Posterior cingulate gyrus (tissue), 11 donors: ENCODE measurements at places on chromosomes 13 and 19.

GRCh38 chr13:38686577-38687245 is at the start of gene FREM2:
FREM2 (plus strand) TSS chr13:38687077; CDS start chr13:38687345, 268 bp downstream.
- peak; percentile 32 for DNase-seq

GRCh38 chr19:57560049-57560491 is 407 bp upstream of the ZNF550 start:
- no peak for DNase-seq

GRCh38 chr19:29945017-29945416 is 3.0 kb downstream of the URI1 start:
- DNase-seq, result no peak

- DNase-seq, result peak; percentile 57
Measured at GRCh38 chr19:8307400-8307964, 676 bp downstream of the CD320 start.

DNA sequence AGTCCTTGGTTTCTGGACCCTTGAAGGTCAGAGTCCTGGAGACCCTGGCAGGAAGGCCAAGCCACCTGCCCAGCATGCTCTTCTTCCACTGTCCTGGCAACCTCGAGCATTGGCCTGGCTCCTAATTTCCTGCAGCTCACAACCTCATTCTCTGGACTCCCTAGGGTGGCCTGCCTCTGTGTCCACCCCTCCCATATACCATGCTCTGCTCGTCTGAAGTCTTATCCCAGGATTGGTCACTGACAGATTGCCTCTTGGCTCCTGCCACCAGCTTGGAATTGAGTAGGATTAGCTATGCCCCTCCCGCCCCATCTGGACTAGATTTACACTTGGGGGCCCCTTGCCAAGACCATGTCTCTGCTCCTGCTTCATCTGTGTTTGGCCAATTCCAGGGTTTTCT is 17.1 kb upstream of the WASF3 start:
- DNase-seq, result no peak

- DNase-seq, result peak; percentile 55
Measured at GRCh38 chr13:45370922-45371406, 30.0 kb upstream of the TPT1 start.

DNA sequence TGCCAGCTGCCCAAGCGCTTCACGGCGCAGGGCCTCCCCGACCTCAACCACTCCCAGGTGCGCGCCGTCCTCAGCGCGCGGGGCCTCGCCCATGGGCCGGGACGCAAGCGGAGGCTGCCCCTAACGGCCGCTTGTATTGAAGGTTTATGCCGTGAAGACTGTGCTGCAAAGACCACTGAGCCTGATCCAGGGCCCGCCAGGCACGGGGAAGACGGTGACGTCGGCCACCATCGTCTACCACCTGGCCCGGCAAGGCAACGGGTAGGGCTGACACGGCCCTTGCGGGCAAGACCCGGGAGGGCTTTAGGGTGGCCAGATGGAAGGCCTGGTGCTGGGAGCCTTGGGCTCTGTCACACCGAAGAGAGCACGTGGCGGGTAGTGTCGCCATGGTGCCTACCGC is 23.2 kb downstream of the UPF1 start:
- no peak for DNase-seq

- no peak for DNase-seq
Measured at GRCh38 chr13:95570016-95570415, 17.5 kb downstream of the CLDN10 start.

DNA sequence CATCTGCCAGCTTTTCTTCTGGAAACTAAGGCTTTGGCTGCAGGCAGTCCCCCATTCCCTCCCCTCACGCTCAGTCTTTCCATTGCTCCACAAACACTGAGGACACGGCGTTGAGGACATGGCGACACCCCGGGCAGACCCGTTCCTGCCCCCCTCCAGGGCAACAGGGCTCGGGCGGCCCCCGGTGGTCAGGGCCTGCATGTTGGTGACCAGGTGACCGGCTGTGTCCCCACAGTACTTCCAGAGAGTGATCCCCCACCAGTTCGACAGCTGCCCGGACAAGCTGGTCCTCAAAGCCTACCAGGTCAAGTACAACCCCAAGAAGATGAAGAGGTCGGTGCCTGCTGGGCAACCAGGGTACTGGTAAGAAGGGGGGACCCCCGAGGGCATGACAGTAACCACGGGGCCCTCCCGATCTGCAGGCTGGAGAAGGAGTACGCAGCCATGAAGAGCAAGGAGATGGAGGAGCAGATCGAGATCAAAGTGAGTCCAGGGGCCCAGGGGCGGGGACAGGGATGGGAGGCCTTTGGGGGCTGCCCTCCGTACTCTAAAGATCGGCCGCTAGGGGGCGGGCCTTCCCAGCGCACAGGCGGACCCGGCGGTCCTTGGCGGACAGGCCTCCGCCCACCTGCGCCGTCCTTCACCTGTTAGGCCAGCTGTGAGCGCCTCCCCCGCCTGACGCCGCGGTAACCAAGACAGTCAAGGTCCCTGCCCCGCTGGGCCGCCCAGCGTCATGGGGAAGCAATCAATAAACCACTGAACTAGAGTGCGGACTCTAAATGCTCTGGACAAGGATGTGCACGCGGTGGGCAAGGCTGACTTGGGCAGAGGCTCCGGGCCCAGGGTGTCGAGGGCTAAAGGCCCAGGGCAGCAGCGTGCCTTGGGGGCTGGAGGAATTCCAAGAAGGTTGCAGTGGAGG is 21.1 kb downstream of the PRR36 start:
- DNase-seq, result no peak

DNA sequence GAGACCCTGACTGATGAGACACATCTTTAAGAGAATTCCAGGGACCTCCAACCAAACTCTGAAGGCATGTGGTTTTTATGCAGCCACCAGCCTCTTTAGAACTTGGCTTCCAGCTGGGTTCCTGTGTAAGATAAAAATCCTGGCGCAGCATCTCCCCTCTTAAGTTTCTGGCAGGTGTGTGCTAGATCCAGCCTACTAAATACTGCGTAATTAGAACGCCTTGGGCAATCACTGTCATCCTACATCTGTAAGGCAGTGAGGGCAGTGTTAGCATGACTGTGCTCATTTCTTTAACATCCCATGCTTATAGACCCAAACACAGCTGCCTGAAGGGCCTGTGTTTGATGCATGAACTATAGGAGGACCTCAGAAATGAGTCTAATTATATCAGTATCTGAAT is 173.5 kb upstream of the OBI1 start:
- no peak for DNase-seq

GRCh38 chr19:33627962-33628839 is 6.4 kb downstream of the CHST8 start:
- DNase-seq, result no peak

- DNase-seq, result no peak
Measured at GRCh38 chr19:4081441-4082129, 14.9 kb upstream of the ZBTB7A start.

DNA sequence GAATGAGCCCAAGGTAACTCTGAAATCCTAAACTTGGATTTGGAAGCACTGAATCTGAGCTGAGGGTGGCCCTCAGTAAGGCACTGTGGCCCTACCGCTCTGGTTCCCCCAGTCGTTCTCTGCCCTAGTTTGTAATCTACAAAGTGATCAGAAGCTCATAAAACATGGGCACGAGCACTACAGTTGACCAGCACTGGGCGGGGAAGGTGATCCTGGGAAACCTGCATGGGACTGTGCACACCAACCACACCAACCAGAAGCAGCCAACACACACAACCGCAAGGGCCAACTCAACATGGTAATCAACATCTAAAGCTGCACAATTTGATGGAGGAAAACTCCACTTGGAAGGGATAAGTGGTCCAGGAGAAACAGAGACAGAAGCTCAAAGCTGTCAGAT is 22.9 kb downstream of the SLC7A1 start:
- no peak for DNase-seq

GRCh38 chr19:30694156-30694755 is 322.1 kb downstream of the ZNF536 start:
- no peak for DNase-seq

DNA sequence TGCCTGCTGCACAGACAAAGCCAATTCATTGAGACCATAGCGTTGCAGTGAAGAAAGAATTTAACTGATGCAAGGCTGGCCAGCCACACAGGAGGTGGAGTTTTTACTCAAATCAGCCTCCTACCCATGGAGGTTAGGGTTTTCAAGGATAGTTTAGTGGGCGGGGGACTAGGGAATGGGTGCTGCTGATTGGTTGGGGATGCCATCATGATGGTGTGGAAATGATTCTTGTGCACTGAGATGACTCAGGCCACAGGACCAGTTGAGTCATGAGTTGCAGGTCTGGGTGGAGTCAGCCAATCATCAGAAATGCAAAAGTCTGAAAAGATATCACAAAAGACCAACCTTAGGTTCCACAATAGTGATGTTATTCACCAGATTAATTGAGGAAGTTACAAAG is 359.6 kb downstream of the FOXO1 start:
- no peak for DNase-seq

DNA sequence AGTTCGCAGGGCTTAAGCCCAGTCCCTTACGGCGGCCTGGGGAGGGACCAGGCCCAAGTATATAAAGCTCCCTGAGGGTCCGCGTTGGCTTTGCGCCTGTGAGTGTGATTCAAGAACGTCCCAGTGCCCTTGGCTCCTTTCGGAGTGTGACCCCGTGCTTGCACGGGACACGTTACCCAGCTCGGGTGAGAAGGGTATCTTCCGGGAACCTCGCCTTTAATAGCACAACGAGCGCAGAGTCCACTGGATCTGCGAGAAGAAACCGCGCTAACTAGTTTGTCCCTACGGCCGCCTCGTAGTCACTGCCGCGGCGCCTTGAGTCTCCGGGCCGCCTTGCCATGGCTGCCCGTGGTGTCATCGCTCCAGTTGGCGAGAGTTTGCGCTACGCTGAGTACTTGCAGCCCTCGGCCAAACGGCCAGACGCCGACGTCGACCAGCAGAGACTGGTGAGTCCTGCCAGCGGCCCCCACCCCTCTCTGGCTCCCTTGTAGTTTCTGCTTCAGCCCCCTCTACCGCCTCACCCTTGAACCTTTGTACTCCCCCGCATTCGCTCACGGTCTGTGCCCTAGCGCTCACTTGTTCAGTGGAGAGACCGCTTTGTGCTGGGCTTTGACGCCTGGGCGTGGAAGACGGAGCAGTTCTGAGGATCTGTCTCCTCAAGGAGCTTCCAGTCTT is at the start of gene DNAJC15:
Gene DNAJC15, plus strand, starts transcription at position 298 of the 675 bp plus-strand sequence. Its CDS starts 41 bp downstream, at position 339.
- peak; percentile 96 for DNase-seq

DNA sequence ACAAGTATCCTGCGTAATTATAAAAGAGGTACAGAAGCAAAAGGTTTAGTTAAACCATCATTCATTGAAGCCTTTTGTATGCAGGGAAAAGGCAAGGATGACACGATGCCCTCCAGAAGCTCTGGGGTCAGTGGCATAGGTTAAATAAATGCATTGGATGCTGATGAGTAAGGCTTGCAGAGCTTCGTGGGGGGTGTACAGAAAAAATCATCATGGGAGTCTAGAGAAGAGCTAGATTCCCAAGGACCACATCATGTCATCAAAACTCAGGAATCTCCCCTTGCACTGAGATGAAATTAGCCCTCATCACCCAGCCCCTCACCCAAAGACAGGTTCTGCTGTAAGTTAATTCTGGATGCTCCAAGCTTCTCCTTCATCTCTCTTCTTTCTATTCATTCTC is 8.3 kb downstream of the FPR1 start:
- DNase-seq, result no peak

DNA sequence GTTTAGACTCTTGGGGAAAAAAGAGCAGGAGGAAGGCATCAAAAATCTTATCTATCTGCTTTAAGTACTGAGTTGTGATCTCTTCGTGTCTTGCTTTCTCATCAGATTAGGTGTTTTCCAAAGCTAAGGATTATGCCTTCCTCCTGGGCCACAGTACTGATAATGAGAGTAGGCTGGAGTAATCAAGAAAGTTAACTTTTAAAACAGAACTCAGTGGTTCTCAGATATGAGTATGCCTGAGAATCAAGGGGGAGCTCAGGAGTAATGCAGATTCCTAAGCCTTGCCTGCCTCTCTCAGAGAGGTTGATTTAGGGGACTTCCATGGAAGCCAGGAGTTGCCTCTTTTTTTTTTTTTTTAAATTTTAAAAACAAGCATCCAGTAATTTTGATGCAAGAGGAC is 23.5 kb downstream of the CDADC1 start:
- no peak for DNase-seq

DNA sequence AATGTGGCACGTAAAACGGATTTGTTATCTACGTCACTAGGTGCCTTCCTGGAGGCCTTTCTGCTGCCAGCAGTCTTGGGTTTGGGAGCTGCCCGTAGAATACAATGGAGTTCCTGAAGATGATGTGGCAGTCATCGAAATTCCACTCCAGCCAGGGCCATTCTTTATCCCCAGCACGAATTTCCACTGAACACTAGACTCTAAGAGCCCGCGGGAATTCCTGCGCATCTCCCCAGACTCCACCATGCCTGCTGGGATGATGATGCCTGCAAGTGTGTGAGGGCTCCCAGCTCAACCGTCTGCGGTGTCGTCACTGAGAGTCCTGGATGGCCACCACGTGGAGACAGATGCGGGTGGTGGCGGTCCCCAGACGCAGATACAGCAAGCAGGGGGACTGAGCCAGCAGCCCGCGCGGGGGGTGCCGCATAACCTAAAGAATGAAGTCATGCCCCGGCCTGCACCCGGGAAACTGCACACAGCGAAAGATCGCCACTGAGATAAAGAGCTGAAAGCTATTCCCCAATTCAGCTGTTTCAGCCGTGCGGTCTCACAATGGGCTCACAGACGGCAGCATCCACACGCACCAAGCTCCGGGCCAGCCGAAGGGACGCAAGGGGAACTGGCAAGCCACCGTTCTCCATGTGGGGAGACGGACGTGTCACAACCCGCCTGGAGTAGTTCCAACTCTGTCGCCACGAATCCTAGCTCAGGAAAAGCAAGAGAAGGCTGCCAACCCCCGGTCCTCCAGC is 41.1 kb downstream of the COL4A1 start:
- peak; percentile 25 for DNase-seq

GRCh38 chr13:111508164-111508870 is 187.9 kb downstream of the TEX29 start:
- DNase-seq, result peak; percentile 62

DNA sequence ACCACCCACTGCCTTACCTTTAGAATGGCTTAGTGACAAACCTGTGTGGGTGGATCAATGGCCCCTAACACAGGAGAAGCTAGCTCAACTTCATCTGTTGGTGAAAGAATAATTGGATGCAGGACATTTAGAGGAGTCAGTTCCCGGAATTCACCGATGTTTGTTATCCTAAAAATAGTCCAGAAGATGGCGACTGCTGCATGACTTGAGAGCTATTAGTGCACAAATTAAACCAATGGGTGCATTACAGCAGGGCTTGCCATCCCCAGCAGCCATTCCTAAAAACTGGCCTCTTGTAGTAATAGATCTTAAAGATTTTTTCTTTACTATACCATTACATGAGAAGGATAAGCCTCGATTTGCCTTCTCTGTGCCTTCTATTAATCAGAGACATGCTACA is 46.8 kb upstream of the ZNF726 start:
- DNase-seq, result no peak

DNA sequence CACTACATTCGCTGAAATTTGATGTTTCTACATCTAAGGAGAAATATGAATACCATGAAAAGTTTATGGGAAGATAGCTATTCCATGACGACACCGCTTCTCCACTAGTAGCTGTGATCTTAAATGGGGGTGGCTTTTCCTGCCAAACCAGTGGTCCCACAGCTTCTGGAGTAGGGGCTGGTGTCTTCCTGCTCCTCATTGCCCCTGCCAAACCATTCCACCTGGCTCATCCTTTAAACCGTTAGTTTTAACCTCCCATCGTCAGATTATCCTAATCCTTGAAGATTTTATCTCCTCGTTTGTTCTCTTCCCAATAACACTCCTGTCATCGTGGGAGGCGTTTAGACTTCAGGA is 568 bp upstream of the ZNF230 start:
- no peak for DNase-seq
